T-helper 2 cell treated with Interferon-gamma antibody and Interleukin-4, amounts not matched to agents 5 μg/mL and 100 μg/mL, for 36 hours (primary cell): ENCODE measurements at places on chromosomes 11 and 22.

- H3K36me3 ChIP-seq = no peaks in the 10 kb centered on the region
- no peak overlapping the region for H3K27ac ChIP-seq
- peaks cover 47% of the 10 kb centered on the region for H3K27me3 ChIP-seq
- H3K4me1 ChIP-seq = peaks cover 19% of the 10 kb centered on the region
Measured at GRCh38 chr11:57458410-57459163, 1.7 kb upstream of the RTN4RL2 start.

DNA sequence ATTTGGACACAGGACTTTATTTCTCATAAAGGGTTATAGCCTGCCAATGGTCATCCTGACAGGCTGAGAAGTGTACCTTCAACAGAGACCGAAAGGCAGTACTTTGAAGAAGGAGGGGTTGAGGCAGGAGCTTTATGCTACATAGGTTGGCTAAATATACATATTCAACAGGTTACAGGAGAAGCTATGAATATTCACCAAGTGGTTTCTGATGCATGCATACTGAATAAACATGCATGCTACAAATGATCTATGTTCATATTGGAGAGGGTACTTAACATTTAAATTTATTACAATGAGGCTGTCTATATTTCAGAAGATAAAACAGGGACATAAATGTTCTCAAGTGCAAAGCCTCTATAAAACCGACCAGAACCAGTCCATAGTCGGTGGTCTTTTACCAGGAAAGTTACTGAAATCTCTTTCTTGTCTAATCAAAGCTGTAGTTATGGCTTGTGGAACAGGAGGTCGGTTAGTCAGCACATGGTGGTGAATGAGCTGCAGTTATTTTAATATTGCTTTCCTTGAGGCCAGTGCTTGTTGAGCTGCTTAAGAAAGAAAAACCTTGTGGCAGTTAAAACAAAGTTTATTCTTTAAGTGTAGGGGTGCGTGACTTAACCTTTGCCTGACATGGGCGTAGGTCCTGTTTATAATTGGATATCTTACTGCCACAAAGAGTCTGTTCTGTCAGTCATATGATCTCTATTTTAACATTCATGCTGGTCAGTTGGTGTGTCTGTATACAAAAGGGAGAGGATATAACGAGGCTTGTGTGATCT is 19.5 kb downstream of the CNTF start:
- H3K36me3 ChIP-seq = no peaks in the 10 kb centered on the region
- DNase-seq = no peak
- no peak overlapping the region for H3K27ac ChIP-seq
- peaks cover 6% of the 10 kb centered on the region for H3K27me3 ChIP-seq

DNA sequence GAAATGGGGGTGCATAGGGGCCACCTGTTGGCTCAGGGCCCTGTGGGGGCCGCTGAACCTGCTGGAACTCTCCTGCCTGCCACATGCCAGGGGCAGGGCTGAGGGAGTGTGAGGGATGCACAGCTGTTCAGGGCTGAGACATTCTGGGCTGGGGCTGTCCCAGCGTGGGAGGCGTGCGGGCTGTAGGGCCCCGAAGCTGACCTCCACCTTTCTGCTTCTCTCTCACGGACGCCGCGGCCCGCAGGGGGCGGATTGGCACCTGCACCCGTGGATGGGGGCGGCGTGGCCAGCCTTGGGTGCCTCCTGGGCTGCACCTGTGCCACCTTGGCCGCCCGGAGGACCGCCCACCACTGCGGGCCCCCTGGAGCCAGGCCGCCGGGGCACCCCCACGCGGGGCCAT is 4.1 kb downstream of the CCDC188 start:
- DNase-seq = no peak
- no peak overlapping the region for H3K27ac ChIP-seq
- no peaks in the 10 kb centered on the region for H3K36me3 ChIP-seq

DNA sequence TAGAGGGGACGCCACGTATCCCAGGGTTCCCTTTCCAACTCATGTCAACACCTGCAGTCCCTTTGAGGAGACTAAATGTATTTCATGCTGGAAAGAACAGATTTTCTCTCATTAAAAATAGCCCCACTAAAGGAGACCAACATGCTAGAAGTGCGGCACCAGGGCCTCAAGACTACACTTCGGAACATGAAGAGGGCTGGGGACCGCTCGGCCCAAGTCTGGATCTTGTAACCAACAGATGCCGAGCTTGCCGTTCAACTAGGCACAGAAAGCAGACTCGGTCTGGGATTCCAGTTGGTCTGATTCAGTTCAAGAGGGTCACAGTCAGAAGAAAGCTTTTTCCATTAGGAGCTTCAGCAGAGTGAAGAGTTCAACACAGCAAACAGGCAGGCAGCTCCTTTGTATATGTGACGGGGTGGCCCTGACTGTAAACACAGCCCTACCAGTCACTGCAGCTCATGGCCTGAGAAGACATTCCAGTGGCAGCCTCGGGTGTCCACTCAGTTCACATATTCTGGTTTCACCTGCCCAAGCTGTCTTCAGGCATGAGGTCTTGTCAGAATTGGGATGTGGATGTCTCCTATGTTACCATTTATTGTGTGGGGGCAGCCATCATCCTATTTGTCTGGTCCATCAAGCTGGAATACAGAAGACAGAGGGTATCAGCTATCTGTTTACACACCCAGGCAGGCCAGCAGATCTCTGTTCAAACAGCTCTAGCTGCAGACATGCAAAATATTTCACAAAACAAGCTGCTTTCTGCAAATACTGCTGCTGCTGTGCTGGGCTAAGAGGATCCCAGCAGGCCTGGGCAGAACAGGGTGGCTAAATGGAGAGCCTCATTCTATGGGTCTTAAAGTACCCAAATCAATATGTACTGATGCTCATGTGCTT is 8.8 kb downstream of the RIC8A start:
- H3K27me3 ChIP-seq = no peaks in the 10 kb centered on the region
- H3K36me3 ChIP-seq = peaks cover 28% of the 10 kb centered on the region
- H3K27ac ChIP-seq = peak overlapping the region; percentile 26
- peaks cover 7% of the 10 kb centered on the region for H3K4me1 ChIP-seq
- no peak overlapping the region for H3K4me3 ChIP-seq
- DNase-seq = no peak

DNA sequence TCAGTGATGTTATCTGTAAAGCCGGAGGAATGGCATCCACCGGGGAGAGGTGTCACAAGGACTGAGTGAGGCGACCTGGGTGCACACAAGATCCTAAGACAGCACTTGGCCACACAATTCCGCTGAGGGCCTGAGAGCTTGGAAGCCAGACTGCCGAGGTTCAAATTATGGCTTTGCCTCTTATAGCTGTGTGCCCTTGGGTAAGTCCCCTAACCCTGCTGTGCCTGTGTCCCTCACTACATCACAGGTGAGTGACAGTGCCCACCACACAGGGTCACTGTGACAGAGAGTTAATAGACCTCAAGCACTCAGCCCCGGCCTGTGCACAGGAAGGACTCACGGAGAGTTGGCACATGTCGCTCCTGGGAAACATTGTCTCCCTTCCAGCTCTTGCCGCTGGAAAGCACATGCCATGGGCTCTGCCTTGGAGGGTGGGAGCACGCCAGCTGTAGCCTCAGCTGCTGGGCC is 592 bp downstream of the RHOD start:
- peak overlapping the region; percentile 26 for H3K4me3 ChIP-seq
- H3K4me1 ChIP-seq = peaks cover 7% of the 10 kb centered on the region
- no peak for DNase-seq
- H3K27me3 ChIP-seq = peaks cover 4% of the 10 kb centered on the region
- H3K36me3 ChIP-seq = no peaks in the 10 kb centered on the region
